ENCODE measurements at places on chromosomes 5 and 9.

- DNase-seq, result no peak
Measured at GRCh38 chr9:136722969-136723356, 10.6 kb downstream of the DIPK1B start.

GRCh38 chr5:172336264-172336663, 52.7 kb upstream of the UBTD2 start:
- DNase-seq, result no peak

DNA sequence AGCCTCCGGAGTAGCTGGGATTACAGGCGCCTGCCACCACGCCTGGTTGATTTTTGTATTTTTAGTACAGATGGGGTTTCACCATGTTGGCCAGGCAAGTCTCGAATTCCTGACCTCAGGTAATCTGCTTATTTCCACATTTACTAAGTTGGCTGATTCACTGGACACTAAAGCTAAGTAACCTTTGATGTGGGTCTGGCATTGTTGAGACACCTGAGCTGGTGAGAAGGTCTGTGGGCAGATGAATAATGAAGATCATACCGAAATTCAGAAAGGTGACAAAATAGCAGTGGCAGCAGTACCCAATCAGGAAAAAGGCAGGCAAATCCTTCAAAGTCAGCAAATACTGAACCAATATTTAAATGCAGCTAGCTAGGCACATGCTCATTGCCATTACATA, 210.6 kb upstream of the ZNF608 start:
- no peak for DNase-seq

DNA sequence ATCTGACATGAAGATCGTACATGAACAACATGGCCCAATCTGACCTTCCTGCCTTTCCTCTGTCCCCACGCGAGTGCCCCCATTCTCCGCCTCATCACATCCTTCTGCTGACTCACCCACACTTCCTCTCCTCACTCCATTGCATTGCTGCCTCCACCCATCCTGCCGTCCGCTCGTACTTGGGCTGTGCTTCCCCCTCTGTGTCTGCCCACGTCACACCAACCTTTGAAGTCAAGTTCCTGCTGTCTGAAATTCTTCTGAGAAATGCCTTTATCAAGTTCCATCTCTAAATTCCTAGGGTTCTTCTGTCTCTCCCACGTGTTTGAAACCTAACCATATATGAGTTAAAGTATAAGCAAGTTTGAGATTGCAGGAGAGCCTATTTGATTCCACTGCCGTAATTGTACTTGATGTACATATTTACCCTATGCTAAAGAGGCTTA, 18.0 kb upstream of the STARD4 start:
- DNase-seq, result peak; percentile 71

GRCh38 chr5:149419859-149420544, 40.9 kb upstream of the IL17B start:
- no peak for DNase-seq

DNA sequence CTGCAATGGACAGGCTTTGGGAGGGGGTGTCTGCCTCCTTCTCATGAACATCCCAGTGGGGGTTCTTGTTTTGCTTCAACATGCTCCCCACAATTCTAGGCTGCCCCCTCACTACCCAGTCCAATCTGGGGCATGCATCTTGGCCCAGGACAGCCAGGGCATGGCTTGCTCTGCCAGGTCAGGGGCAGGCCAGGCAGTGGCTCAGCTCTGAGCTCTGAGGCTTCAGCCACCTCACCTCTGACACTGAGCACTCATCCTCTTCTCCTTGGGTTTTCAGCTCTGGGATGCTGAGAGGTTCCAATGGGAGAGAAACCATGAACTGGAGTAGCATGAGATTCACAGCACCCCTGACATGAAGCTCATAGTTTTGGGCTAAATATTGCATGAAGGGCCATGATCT, 11.8 kb downstream of the SLC25A48 start:
- DNase-seq, result no peak

- no peak for DNase-seq
Measured at GRCh38 chr9:121741228-121741918, 89.9 kb downstream of the DAB2IP start.

DNA sequence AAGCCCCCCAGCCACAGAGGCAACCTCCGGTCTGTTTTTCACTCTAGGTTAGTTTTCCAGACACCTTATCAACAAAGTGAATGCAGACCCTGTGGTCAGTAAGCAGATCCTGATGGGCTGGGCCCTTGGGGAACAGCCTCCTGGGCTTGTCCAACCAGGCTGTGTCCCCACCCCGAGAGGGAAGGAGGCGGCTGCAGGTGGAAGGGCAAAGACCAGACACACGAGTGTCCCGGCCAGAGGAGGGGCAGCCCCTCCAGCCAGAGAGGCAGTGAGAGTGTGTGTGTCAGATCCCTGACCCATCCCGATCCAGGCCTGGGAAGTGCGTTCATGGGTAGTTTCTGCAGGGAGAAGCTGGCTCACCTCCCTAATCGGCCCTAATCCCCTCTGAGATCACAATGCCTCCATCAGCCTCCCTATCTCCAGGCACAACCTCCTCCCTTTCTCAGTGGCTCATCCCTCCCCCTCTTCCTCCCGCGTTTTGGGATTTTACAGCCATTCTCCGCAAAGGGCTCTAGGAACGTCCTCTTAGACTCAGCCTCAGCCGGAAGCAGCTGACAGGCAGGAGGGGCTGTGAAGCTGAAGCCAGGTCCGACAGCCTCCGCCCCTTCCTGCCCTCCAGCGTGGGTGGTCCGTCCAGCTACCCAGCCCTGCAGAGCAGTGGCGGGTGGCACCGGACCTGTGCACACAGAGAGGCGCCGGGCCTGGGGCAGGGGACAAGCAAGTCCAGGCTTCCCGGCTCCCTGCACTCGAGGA, 9.7 kb downstream of the SLC12A7 start:
- DNase-seq, result no peak

- no peak for DNase-seq
Measured at GRCh38 chr5:61906820-61907219, 399.2 kb upstream of the KIF2A start.

- DNase-seq, result no peak
Measured at GRCh38 chr9:129416821-129417539, 203.9 kb downstream of the C9orf50 start.

DNA sequence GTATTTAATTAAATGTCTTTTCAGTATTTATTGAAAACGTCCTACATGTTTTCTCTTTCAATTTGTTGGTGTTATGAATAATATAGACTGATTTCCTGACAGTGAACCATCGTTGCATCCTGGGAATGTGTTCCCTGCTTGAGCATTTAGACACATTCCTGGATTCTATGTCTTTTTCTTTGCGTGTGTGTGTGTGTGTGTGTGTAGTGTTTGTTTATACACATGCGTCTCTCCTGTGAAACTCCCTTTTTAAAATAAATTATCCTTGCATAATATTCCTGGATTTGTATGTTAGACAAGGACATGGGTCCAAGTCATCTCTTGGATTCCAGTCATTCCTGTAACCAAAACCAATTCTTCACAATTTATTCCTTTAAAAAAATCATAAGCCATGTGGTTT, 153.4 kb downstream of the HSPA4 start:
- no peak for DNase-seq

- DNase-seq, result no peak
Measured at GRCh38 chr5:42494414-42494813, 71.2 kb downstream of the GHR start.

DNA sequence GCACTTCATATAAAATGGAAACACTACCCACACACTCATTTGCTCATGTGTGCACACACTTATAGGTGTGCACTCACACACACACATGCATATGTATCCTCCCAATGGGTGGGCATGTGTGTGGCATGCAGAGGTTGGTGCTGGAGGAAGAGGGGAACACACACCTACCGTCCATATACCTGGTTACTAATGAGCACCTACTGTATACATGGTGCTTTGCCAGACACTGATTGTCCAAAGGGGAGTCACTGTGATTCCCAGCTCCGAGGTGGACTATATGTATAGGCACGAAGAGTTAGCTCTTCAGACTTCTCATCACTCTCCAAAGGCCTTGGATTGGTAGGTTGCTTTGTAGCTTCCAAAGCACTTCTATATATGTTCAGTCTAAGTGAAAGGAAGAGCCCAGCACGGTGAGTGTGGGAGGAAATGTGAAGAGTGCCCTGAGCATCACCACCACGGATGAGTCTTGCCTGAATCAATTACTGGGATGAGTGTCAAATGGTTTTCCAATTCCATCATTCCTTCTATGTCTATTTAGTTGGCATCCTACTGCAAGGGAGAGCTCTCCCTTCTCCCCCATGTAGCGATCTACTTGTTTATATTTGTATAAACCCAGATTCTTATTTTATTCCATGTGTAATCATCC, 12.6 kb upstream of the ERGIC1 start:
- DNase-seq, result no peak

DNA sequence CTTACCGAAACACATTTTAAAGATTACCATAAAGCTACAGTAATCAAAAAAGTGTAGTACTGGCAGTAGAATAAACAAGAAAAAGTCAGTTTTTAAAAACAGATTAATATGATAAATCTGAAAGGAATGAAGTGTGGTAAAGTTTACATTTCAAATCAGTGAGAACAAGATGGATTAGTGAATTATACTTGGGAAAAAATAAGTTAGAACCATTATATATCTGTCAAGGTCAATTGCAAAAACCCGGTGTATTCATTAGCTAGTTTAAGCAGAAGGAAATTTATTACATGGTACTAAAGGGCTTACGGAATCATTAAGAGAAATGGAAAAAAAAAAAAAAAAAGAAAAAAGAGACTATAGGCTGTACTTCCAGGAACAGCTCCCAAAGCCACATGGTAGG, 164.3 kb downstream of the MUSK start:
- no peak for DNase-seq

DNA sequence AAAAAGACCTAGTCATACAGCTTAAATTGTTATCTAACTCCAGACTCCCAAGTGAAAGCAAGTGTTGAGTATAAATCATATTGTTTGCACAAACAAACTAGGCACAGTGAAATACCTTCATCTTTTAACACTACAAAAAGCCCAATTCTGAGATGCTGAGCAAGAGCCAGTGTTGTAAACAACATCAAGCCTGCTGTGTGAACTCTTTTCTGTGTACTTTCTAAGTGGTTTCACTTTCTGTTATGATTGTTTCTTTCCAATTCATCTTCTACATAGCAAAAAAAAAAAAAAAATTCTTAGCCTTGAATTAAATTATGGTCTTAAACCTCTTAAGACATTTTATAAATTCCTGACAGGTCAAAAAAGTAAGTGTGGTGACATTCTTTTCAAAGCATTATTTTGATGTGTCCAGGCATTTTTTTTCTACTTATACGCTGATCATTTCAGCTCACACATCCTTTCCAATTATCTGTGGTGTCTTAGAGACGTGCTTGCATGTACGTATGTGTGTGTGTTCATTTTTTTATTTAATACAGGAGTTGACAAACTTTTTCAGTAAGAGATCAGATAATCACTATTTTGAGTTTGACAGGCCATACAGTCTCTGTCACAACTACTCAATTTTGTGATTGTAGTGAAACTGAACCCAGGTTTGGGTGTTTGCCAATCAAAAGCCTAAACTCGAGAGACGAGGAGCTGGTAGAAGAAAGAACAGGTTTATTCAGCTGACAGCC, 556.1 kb downstream of the CDH9 start:
- no peak for DNase-seq

DNA sequence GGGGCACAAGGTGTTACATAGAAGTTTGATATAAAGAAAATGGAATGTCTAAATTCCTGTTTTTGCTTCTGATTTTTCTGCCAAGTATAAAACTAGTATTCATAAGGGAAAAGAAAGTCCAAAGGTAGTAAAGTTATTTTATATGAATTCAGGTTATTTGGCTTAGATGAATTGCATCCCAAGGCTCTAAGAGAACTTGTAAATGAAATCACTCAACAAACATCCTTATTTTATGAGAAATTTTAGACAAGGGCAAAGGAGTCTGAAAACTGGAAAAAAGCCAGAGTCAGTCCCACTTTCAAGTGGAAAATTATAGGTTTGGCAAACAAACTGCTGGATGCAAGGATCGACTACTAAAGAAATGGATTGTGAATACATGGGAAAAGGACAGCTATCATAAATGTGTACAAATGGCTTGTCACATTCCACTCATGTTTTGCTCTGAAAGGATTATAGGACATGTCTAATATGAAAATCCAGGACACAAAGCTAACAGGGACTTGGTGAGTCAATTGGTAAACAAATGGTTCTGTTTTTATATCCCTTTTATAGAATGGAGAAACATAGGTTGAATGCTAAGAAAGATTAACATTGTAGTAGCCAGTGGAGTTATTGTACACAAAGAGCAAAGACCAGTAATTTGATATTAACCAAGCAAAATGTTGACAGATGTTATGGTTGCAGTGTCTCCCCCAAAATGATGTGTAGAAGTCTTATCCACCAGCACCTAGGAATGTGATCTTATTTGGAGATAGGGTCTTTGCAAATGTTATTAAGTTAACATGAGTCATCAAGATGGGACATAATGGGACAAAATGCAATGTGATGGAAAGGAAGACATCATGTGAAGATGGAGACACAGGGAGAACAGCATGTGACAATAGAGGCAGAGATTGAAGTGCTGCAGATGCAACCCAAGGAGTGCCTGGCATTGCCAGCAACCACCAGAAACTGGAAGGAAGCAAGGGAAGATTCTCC, 495.7 kb downstream of the TLE1 start:
- no peak for DNase-seq

DNA sequence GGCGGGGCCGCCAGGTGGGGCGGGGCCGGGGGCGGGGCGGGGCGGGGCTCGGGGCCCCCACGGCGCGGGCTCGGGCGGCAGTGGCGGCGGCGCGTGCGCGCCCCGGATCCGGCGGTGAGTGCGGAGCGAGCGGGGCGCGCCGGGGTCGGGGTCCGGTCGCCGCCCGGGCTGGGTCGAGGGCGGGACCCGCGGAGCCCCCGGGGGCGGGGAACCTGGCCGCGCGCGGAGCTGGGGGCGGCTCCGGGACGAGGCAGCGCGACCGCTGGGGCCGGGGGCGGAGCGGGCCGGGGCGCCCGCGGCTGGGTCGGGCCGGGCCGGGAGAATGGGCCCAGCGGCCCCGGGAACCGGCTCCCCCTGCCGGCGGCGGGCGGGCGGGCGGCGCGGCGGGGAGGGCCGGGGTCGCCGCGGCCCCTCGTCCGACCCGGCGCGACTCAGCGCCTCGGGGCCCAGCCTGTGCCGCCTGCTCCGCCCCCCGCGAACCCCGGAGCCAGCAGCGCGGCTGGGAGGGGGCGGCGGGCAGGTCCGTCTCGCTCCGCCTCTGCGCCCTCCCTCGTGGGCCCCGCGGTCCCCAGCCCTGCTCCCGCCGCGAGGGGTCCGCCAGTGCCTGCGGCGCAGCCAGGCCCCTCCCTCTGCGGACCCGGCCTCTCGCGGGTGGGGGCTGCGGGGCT, 3.1 kb downstream of the EGFL7 start:
- no peak for DNase-seq

DNA sequence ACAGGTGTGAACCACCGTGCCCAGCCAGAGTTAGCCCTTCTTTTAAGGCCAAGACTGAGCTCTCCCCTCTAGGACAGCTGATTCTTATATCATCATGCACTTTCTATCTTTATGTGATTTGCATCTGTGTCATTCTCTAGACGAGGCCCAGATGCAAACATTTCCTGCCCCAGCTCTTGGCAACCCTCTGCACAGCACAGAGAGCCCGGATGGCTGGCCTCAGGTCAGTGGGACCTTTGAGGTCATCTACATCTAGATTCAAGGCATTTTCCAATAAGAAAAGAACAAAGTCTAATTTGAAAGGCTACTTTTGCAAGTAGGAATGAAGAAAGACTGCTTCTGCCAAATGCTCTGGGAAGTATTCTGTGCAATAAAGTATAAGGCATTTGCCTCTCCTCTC, 109.0 kb upstream of the DAB2 start:
- DNase-seq, result no peak
